ENCODE measurements at places on chromosomes 12 and 14.

- peak; percentile 54 for DNase-seq
Measured at GRCh38 chr14:75295491-75296345, 17.1 kb downstream of the FOS start.

- DNase-seq, result peak; percentile 38
Measured at GRCh38 chr14:30656190-30656632, 34.1 kb downstream of the SCFD1 start.

- no peak for DNase-seq
Measured at GRCh38 chr12:3173008-3173553, 95.9 kb downstream of the TSPAN9 start.

DNA sequence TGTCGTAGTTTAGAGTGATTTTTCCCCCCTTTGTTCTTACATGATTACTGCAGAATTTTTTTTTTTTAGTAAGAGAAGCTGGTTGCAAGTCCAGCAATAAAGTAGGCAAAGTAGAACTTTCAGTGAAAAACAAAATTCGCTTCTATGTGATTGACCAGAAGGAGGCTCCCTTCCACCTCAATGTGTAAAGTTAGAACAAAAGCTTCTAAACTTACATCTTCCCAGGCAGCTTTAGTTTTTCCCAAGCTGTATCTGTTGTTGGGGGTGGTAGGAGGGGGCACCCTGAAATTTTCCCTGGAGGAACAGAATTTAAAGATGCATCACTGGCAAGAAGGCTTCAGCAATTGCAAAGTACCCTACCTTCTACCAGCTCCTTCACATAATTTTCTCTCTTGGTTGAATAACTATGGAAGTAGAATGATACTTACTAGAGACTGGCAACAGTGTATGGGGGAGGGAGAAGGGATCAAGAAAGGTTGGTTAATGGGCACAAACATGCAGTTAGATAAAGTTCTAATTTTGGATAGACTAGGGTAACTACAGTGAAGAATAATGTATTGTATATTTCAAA lies 87.3 kb upstream of the E2F7 start:
- DNase-seq, result peak; percentile 45

DNA sequence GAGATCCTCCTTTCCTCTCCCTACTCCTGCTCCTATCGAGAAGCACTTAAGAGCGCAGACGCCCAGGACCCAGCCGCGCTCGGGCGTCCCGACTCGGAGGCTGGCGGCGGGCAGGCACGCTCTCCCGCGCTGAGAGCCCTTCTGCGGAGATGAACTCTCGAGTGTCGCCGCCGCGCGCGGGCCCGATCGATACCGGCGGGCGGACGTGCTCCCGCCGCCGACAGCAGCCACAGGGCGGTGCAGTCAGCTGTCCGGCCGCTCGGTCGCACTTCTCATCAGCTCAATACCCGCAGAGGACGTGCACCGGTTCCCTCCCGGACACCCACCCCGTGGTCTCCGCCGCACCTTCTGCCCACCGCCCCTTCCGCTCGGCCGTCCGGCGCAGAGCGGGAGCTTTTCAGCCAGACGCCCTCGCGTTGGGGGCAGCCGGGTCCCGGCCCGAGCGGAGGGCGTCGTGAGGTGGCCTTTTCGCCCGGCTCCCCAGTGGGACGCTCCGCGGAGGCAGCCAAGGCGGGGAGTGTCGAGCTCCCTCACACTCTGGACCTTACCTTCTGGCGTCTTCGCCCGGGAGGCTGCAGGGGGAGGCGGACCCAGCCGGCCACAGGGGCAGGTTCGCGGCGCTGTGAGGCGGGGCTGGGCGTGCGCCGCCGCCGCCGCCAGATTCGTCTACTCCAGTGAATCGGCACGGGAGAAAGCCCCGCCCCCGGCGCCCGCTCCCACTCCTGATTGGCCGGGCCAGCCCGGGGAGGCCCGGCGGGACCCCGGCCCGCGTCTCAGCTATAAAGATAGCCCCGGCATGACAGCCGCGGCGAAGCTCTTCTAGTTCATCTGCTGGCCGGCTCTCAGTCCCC lies at the start of gene INSM2:
Gene INSM2, plus strand, starts transcription at position 808 of the 851 bp plus-strand sequence. CDS start 89 bp downstream, outside the sequence.
- DNase-seq, result peak; percentile 10

DNA sequence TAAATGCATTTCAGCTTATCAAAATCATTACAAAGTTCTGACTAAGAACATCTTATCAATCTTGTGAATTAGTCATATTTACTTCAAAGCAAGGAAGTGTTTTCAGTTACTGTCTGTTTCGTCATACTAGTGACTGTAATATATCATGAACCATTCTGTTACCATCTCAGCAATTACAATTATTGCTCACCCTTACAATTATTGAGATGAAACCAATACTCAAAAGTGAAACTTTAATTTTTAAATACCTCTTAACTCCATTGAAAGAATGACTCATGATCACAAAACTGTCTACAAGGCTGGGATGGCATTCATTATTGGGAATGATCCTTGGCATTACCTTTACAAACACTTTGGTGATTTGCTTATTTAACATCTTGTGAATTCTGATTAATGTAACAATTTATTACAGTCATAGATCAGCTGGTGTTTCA lies 90.3 kb downstream of the RPS6KA5 start:
- DNase-seq, result no peak

GRCh38 chr12:69345742-69346141 lies 2.4 kb upstream of the LYZ start:
- DNase-seq, result no peak

DNA sequence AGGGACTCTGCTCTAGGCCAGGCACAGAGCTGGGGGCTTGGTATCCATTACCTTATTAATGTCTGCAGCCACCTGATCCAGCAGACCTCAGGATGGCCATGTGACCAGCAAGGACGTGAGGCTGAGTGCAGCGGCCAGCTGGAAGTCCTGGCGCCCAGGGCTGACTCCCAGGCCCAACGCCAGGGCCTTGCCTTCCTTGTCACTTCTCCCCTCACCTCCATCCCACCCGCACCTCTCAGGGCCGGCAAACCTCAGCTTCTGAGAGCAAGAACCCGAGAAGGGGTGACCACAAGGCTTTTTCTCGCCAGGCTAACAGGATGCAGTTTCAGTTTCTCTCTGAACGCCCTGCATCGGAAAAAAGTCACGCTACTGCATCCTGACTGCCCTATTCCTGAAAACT lies 15.4 kb downstream of the RAB35 start:
- no peak for DNase-seq

- DNase-seq, result no peak
Measured at GRCh38 chr12:83514372-83514771, 827.7 kb downstream of the TMTC2 start.

All from HFFc6 (cell line).